Cerebellum (tissue), 4 donors: ENCODE measurements at places on chromosomes 12 and 14.

- DNase-seq = peak; percentile 15
Observed at GRCh38 chr14:32565256-32565655, 236.2 kb downstream of the AKAP6 start.

DNA sequence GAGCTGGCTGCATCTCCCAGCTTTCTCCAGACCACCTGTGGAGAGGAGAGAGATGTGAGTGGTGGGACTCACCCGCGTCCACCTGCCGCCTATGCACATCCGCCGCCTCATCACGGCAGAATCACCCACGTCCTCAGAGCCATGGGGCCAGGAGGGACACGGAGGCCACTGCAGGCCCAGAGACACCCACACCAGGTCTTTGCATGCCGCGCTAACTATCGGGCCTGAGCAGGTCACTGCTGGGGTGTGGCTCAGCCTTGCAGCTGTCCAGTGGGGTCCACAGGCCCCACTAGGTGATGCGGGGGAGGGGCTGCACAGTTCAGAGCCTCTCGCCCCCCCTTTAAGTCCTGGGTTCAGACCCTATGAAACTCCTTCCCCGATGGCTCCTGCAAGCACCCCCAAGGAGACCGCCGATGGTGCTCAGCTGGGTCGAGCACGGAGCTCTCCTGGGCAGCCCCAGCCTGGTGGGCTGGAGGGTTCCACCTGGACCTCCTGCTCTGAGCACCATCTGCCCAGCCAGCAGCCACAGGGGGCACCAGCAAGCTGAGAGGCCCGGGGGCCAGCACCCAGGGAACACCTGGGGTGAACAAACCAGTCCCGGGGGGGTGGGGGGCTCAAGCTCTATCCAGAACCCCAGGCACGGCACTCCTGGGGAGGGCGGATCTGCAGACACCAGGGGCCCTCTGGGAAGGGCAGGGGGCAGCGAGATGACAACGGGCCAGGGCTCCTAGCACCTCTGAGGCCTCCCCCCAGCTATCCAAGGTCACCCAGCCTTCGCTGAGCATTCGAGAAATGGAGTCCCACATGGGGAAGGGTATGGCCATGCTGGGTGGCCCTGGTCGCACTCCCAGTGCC is 34.3 kb downstream of the CCNK start:
- DNase-seq = no peak

DNA sequence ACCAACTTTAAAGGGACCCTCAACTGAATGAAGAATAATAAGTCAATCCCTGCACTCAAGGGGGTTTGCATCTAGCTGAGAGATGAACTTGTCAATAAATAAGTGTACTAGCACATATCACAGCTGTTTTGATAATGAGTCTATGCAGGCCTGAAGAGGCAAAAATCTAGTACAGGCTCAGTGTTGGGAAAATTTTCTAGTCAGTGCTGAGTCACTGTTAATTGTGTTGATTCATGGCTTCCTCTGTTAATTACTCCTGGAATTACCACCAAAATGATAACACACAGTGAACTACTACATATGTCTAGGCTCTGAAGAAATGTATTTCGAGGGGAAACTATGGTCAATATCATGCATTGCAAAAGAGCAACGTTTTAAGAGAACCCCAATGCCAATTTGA is 18.9 kb downstream of the SNRPF start:
- no peak for DNase-seq

- no peak for DNase-seq
Observed at GRCh38 chr12:102957339-102958050, at the start of gene ASCL1. Gene ASCL1, plus strand, starts transcription at chr12:102957674. Its CDS starts 571 bp downstream, at chr12:102958245.

DNA sequence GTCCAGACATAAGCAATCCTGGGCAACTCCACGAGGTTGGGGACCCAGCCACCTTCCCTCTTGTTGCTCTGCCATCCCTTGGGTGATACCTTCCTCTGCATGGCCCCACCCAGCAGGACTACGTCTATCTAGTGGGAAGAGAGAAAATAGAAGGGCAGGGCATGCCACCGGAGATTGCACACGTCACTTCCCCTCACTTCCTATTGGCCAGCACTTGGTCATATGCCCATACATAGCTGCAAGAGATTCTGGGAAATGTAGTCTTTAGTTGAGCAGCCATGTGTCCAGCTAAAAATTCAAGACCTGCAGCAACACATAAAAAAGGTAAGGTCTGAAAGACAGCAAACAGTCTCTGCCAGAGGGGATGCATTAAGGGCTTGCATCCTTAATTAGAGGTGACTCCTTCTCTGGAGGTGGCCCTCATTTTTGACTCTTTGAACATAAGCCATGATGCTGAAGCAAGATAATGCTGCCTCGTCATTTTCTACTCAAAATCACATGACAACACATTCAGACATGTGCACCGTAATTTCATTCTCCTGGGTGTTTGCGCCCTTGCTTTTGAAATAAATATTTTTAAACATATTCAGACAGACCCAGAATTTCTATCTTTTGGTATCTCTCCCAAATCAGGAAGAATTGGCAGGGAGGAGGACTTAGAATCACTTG is 91.8 kb upstream of the PWP1 start:
- no peak for DNase-seq

- no peak for DNase-seq
Observed at GRCh38 chr12:5138256-5138655, 94.6 kb downstream of the KCNA5 start.

DNA sequence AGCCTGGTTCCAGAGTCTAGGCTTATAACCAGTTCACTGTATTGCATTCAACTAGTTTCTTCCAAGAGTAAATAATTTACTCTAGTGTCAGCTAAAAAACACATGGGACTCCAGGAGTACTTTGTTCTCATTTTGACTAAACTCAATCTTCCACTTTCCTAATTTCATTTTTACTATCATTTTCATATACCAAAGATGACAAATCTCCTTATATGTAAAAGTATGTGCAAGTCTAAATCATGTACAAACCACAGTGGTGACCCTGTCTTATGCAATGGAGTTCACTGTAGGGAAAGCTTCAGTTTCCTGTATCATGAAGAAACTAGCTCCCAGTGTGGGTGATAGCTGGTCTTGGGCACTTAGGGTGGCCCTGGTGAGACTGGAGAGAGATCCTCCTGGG is 151.6 kb downstream of the HELB start:
- DNase-seq = no peak

DNA sequence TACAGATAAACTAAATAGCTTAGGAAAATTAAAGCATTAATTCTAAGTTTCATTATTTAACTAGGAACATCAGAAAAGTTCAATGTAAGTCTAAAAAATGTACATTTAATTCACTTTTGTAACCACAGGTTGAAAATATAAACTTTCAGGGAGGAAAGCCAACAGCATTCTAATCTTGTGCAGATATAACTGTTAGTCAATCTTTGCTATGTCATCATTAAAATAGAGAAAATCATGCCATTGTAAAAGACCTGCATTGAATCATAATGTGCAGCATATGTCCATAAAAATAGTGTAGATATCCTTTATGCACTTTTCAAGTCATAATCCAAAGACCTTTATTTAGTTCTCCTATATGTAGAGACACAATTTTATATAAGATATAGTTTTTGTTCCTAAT is 207.3 kb downstream of the ALG10B start:
- DNase-seq = no peak

DNA sequence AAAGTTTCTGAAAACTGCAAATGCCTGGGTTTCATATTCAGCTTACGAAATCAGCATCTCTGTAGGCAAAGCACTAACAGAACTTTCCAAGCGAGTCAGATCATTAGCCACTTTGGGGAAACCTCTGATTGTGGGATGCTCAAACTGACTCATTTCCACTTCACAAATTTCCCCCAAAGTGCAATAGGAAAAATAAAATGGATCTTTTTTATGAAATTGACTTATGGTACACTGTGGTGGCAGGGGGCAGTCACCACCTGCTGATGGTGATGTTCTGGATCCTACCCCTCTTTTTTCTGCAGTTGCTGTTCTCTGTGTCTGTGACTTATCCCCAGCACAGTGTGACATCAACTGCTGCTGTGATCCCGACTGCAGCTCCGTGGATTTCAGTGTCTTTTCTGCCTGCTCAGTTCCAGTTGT is 5.6 kb downstream of the TCTN1 start:
- DNase-seq = no peak

- no peak for DNase-seq
Observed at GRCh38 chr14:40133463-40133862, 701.2 kb upstream of the FBXO33 start.

DNA sequence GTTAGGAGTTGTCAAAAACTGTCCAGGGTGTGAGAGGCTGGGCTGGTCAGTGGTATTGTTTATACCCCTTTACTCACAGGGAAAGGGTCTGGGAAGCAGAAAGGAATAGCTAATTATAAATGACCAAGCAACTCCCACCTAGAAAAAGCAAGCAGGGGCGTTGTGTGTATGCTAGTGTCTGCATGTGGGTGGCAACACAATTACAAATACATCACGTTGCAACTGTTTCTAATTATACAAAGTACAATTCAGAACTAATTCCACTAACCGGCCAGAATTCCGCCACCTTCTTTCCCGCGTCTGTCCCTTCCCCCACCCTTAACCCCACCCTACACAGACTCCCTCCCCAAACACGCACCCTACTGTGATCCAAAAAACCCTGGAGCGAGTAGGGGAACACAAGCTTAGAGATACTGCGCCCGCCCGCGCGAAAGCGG is 2.2 kb downstream of the DPF3 start:
- no peak for DNase-seq

DNA sequence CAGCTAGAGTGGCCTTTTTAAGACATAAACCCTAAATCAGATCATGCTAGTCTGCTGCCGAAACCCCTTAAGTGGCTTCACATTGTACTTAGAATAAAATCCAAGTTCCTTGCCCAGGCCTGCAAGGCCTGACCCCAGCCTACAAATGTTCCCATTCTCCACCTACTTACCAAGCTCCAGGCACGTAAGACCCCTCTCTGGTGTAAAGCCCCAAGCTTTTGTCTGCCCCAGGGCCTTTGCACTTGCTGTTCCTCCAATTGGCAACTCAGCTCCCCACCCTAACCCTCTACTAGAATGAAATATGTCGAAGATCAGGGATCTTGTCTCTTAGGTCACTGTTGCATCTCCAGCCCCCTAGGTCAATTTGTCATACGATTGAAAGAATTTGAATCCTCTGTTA is 27.1 kb upstream of the MED13L start:
- DNase-seq = no peak

- peak; percentile 18 for DNase-seq
Observed at GRCh38 chr14:32077081-32078022, at the start of gene ARHGAP5. Gene ARHGAP5, plus strand, starts transcription at chr14:32077304. Its CDS starts 13,366 bp downstream, at chr14:32090670.

DNA sequence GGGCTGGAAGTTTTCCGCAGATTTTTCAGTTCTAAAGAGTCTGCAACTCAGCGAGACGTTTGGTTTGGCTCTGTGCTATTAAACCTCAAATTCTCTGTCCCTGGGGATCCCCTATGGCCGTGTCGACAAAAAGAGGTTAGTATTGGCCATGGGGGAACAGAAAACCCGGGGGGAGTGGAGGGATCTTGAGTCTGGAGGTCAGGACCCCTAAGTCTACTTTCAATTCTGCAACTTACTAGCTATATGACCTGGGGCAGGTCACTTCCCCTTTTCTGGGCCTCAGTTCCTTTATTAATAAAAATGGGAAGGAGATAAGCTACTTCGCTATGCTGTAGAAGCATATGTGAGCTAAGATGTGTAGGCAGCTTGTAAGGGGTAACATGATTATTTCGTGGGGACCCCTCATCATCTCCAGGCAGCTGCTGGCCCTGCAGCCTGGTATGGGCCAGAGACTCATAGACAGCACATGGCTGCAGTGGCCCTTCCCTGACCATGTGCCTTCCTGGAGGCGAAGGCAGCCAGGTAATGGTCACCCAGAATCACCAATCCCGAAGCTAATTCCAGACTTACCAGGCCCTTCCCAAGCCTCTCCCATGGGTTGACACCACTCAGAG is 8.6 kb downstream of the ASB2 start:
- DNase-seq = no peak

DNA sequence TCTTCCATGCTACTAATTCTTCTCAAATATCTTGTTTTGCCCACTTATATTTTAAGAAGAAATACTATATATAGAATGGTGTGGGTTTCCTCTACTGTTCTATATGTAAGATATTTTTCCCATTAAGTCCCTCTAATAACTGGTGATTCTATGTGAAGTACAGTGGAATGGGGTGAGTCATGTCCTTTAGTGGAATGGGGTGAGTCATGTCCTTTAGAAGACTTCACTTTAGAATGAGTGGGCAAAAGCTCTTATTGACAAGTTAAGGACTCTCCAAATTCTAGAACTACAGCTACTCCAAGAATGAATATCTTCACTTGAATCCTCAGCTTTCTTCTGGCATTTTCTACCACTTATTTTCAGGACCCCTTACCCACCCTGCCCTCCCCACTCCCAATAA is 349.9 kb downstream of the ETNK1 start:
- no peak for DNase-seq

GRCh38 chr12:100141666-100141997 is 1.0 kb downstream of the BLTP3B start:
- peak; percentile 28 for DNase-seq

GRCh38 chr12:91810077-91810476 is 335.6 kb downstream of the BTG1 start:
- DNase-seq = no peak

- no peak for DNase-seq
Observed at GRCh38 chr14:94805680-94806288, 35.9 kb upstream of the GSC start.

DNA sequence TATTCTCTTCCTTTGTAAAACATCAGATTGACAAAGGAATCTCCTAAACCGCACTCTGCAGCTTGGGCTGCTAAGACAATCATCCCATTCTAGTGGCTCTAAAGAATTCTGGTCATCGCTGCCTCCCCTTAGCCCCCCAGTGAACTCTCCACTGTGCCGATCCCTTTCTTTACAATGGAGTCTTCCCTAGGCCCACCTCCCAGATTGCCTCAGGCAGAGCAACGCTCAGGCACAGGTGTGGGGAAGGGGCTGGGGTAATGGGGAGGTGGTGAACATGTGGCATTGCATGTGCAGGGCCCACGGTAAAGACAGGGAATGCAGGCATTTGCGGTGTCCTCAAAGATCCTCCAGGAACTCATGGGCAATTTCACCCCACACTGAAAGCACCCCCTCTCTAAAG is 86.3 kb downstream of the PLEKHG3 start:
- no peak for DNase-seq

- no peak for DNase-seq
Observed at GRCh38 chr14:75434138-75434889, 6.5 kb downstream of the JDP2 start.

DNA sequence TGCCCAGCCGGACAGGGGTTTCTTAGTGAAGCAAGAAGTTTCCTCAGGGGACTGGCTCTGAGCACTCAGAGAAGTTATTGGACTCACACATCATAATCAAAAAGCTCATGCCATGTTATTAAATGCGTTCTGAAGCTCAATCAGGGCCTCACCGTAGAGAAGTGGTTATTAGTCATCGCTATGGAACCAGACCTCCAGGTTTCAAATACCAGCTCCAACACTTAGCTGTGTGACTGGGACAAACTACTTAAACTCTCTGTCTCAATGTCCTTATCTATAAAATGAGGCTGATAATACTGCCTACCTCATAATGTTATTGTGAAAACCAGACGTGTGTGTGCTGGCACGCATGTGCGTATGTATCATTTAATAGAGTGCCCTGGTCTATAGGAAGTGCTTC is 7.3 kb downstream of the STAT6 start:
- no peak for DNase-seq

- DNase-seq = no peak
Observed at GRCh38 chr12:113891739-113892520, 74.2 kb downstream of the RBM19 start.

GRCh38 chr12:65209655-65210043 is 40.3 kb downstream of the LEMD3 start:
- no peak for DNase-seq
